ENCODE measurements at places on chromosomes 7 and 10.

GRCh38 chr7:114923403-114923713 lies 1.5 kb downstream of the MDFIC start:
- H3K27me3 ChIP-seq, result no peaks in the 10 kb centered on the region
- DNase-seq, result no peak

DNA sequence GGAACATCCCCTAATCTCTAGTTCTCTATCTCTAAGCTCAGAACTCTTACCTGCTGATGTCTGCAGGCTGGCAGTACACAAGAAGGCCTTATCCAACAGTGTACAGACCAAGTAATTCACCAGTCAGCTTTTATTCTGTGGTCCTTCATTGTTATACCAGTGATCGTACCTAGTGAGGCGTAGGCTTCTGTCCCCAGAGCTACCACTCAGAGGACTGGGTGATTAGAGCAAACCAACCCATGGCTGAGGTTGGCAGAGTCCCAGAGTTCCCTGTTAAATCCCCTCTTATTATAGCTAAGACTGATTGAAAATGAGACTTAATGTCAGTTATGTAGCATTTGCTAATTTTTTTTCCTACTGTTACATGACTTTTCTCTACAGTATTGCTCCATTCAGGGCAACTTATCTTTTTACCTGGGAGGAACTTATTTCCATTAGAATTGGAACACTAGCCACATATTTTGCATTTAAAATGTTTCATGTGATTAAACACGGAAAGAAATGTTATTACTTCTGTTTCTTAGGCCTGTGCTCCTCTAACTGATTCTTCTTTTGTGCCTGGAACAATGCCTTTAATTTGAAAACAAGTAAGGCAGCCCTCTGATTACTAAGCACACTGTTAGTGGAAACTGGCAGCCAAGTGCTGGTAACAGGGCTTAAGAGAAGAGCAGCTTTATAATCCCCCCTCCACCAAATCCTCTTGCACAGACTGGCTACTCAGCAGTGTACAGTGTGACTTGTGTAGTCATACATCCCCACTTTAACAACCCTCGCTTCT lies 127.2 kb downstream of the LRRC4 start:
- H3K27me3 ChIP-seq, result no peaks in the 10 kb centered on the region
- no peak for DNase-seq
- no peaks in the 10 kb centered on the region for H3K36me3 ChIP-seq
- H3K4me3 ChIP-seq, result no peak overlapping the region

- no peak for DNase-seq
- H3K4me3 ChIP-seq, result no peak overlapping the region
- no peak overlapping the region for H3K27ac ChIP-seq
- H3K4me1 ChIP-seq, result no peaks in the 10 kb centered on the region
- H3K36me3 ChIP-seq, result no peaks in the 10 kb centered on the region
Observed at GRCh38 chr7:130814778-130815335, 80.8 kb upstream of the KLF14 start.

GRCh38 chr7:129436335-129436923 lies 2.2 kb downstream of the STRIP2 start:
- no peaks in the 10 kb centered on the region for H3K36me3 ChIP-seq
- no peak overlapping the region for H3K27ac ChIP-seq
- H3K4me3 ChIP-seq, result no peak overlapping the region
- H3K27me3 ChIP-seq, result no peaks in the 10 kb centered on the region
- DNase-seq, result no peak

GRCh38 chr7:81846398-81846797 lies 76.6 kb upstream of the HGF start:
- no peaks in the 10 kb centered on the region for H3K27me3 ChIP-seq
- H3K4me3 ChIP-seq, result no peak overlapping the region
- H3K36me3 ChIP-seq, result no peaks in the 10 kb centered on the region
- no peak for DNase-seq
- no peak overlapping the region for H3K27ac ChIP-seq

- no peak for DNase-seq
- H3K4me1 ChIP-seq, result no peaks in the 10 kb centered on the region
- no peak overlapping the region for H3K4me3 ChIP-seq
- no peak overlapping the region for H3K27ac ChIP-seq
- H3K36me3 ChIP-seq, result no peaks in the 10 kb centered on the region
Observed at GRCh38 chr10:66848856-66849255, 77.0 kb upstream of the LRRTM3 start.

Measured in vagina (tissue), 2 donors.